ENCODE measurements at places on chromosomes 2 and 18.

GRCh38 chr2:231398585-231398984 is 3.1 kb downstream of the B3GNT7 start:
- no peak for DNase-seq

GRCh38 chr2:96495982-96496629 is 9.1 kb downstream of the NEURL3 start:
- no peak for DNase-seq

DNA sequence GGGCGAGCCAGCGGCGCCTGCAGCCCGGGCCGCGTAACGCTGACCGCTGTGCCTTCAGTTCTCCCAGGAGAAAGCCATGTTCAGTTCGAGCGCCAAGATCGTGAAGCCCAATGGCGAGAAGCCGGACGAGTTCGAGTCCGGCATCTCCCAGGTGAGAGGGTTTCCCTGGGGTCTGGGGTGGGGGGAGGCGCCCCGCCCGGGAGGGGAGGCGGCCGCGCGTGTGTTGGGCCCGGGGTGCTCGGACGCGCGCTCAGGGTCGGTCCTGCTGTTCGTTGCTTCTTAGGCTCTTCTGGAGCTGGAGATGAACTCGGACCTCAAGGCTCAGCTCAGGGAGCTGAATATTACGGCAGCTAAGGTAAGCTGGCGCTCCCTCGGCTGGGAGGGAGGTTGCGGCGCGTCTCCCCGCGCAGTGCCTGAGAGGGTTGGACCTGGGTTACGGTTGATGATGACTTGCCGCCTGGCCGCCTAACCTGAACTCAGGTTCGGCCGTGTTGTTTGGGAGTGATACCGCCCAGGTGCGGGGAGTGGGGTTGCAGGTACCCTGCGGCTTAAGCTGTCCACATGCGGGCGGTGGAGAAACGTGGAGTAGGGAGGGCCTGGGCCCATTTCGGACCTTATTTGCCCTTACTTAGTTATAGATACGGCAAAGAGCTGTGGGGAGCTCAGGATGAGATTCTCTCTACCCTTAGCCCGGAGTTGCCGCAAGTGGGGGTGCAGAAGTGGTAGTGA is 638 bp downstream of the RPS7 start:
- DNase-seq, result no peak

- no peak for DNase-seq
Measured at GRCh38 chr2:88919087-88919738, 227.7 kb downstream of the RPIA start.

- no peak for DNase-seq
Measured at GRCh38 chr2:130806370-130806769, 30.3 kb upstream of the ARHGEF4 start.

DNA sequence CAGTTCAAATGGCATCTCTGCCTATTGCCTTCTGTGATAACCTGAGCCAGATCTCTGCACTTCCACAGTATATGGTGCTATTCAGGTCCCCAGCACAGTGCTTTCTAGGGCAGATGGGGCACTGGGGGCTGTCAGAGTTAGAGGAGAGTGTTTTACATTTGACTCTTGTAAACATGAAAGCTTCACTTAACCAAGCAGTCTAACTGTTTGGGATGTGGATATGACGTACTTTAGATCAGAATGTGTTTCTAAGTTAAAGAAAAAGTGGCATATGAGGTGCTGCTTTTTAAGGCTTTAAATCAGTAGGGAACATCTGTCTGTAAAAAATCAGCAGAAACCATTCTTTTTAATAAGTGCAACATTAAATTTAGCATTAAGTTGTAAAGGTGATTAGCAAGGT is 75.7 kb downstream of the MYO1B start:
- DNase-seq, result no peak

- DNase-seq, result no peak
Measured at GRCh38 chr2:213443921-213444320, 159.7 kb downstream of the SPAG16 start.

DNA sequence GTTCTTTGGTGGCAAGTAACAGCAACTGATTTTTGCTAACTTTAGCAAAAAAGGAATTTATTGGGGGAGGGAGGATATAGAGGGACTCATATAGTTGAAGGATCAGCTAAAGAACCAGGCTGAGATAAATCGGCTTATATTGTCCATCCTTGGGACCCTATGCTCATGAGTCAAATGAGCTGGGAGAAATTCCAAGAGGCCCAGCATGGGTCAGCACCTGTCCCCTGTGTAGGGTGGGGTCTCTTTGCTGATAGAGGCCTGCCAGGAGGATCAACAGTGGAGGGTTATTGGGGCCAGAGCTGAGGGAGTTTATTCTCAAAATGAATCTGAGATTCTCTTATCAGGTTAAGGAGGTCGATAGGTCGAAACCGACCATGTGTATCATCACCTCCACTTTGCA is 97.2 kb downstream of the VAPA start:
- no peak for DNase-seq

DNA sequence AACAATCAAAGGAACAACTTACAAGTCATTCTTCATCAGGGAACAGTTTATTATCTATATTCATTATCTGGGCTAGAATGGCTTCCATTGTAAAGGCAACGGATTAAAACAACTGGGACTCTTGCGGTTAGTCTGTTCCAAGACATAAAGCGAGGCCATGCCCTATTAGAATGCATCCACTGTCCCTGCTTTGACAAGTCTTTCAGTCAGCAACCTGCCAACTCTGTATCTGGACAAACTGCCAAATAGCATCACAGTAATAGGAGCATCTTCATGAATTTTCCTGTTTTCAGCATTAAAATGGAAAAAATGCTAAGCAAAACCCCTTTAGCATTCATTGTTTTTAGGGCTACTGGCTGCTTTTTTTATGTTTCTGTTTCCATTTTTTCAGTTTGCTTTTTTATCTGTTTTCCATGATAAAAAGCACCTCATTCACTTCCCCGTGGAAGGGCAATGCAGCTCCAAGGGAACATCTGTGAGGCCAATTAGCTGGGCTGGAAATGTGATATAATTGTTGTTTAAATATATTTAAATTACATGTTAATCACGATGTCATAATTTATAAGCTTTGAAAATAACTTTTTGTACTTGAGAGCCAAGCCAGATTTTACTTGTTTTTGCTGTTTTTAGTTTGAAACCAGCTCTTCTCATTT is 834.3 kb downstream of the CPS1 start:
- DNase-seq, result no peak

Measured in nephron progenitor cell (in vitro differentiated cells).